NCI-H1105 (cell line): ENCODE measurements at places on chromosomes 4 and X.

DNA sequence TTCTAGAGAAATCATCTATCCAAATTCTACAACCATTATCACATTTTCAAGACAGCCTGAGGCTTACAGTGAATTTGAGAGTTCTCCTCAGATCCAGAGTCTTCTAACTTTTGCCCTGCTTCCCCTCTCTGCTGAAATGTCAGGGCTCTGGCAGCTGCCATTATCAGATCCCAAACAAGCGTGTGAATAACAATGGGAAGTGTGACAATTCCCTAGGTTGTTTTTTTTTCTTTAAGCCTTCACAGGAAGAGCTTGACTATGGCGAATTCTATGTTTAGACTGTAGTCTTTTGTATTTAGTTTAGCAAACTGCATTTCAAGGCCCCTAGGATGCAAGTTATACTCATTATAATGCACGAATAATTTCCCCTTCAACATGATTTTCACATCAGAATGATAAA lies 61.3 kb upstream of the KDR start:
- no peak for DNase-seq

- DNase-seq, result no peak
Observed at GRCh38 chrX:118347131-118347530, 1.2 kb downstream of the WDR44 start.

DNA sequence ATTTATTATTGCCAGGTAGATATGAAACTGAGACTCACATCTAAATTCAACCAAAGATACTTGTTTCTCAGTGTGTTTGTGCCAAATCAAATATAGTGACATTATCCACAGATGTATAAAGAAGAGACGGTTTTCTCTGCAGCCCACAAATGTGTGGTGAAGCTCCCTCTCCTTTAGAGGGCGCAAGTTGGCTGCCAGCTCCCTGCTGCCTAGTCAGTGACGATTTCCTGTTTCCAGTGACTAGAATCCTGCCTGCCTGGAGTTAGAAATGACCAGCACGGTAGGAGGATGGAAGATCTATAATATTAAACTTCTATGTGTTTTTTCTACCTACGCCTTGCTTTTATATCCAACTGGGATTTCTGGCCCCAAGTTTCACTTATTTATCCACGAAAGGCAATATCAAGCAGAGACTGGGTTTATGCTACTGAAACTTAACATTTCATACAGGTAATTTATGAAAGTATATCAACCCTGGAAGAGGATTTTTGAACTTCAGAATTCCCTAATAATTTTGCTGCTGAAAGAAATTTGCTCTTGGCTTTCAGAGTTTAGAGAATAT lies 1793.7 kb upstream of the TENM3 start:
- peak; percentile 18 for DNase-seq

GRCh38 chrX:1609311-1609710 lies 5.5 kb upstream of the ASMT start:
- no peak for DNase-seq

GRCh38 chr4:11430536-11430935 lies 1.8 kb upstream of the HS3ST1 start:
- no peak for DNase-seq

DNA sequence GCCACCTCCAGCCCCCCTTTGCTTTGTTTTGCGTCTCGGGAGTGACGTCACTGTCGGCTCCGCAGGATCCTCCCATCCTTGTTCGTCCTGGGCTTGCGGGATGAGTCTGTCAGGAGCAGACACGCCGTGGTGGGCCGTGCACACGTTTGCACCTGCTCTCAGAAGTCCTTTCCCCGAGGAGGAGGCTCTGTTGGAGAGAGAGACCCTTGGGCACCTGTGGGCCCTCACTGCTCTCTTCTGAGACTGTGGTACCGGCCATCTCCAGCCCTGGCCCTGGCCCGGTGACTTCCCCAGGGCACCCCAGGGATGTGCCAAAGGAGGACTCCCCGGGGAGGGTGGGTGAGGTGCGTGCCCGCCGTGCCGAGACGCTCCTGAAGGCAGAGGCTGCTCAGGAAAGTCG lies 76.1 kb upstream of the PPP2R3B start:
- DNase-seq, result no peak

GRCh38 chr4:46979283-46979682 lies 14.1 kb downstream of the GABRA4 start:
- DNase-seq, result no peak

DNA sequence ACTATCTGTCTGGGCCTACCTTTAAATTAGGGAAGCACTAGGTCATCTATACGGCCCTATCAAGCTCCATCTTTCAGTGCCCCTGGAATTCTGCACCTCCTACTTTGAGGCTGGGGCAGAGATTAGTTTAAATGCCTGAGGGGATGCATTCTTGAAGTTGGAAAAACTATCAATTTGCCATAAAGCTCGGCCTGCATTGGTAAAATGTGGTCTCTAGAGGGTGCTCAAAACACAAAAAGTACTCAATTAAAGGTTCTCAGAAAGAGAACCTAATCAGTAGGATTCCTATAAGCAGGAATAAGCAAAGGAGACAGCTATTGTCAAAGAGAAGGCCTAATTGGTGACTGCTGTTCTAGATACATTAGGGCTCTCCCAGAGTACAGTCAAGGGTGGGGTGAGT lies 111.7 kb downstream of the AMER1 start:
- no peak for DNase-seq

- DNase-seq, result no peak
Observed at GRCh38 chr4:174457468-174457867, 64.8 kb downstream of the HPGD start.

GRCh38 chr4:20676501-20677197 lies 23.6 kb upstream of the PACRGL start:
- DNase-seq, result no peak

- DNase-seq, result no peak
Observed at GRCh38 chrX:13652287-13652793, 601 bp upstream of the TCEANC start.

GRCh38 chr4:5776510-5776909 lies 65.5 kb downstream of the EVC start:
- DNase-seq, result no peak

DNA sequence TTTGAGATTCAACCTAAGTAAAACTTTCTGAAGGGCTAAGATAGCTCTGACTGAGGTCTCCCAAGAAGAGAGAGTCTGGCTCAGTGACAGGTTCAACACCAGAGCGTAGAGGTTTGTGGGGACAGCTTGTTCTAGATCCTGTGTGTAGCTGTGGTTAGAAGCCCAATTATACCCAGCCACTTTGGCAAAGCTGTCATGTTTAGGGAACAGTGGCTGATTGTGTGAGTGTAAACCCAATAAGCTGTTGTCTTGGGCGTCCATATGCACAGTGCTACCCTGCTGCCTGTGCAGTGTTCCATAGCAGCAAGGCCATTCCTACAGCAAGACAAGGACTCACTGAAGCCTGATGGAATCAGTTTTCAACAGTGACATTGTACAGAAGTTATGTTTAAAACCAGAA lies 11.2 kb upstream of the SCRG1 start:
- no peak for DNase-seq

DNA sequence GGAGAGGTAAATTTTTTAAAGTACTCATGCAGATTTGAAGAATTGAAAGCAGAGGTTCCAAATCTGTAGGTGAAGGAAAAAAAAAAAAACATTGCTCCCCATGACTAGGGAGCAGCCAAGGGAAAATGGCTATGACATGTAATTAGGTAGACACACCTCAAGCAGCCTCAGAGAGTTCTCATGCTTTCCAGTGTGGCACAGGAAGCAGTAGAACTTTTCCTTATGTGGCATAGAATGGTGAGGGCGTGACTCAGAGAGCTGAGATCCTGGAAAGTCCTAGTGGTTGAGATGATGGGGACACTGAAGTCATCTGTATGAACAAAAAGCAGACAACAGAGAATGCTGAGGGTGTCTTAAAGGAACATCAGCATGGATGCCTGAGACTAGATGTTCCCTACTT lies 148.6 kb upstream of the NWD2 start:
- no peak for DNase-seq

GRCh38 chr4:80112236-80112635 lies 39.2 kb upstream of the ANTXR2 start:
- no peak for DNase-seq

- DNase-seq, result no peak
Observed at GRCh38 chr4:36919721-36920120, 324.8 kb upstream of the NWD2 start.

- no peak for DNase-seq
Observed at GRCh38 chrX:134580907-134581306, 77.4 kb downstream of the PLAC1 start.

GRCh38 chrX:318739-319578 lies at the start of gene GTPBP6:
TSS of gene GTPBP6 (minus strand) at chrX:318796. CDS start at chrX:318787, 9 bp downstream.
- DNase-seq, result no peak

GRCh38 chr4:24630937-24631336 lies 46.6 kb upstream of the DHX15 start:
- no peak for DNase-seq

DNA sequence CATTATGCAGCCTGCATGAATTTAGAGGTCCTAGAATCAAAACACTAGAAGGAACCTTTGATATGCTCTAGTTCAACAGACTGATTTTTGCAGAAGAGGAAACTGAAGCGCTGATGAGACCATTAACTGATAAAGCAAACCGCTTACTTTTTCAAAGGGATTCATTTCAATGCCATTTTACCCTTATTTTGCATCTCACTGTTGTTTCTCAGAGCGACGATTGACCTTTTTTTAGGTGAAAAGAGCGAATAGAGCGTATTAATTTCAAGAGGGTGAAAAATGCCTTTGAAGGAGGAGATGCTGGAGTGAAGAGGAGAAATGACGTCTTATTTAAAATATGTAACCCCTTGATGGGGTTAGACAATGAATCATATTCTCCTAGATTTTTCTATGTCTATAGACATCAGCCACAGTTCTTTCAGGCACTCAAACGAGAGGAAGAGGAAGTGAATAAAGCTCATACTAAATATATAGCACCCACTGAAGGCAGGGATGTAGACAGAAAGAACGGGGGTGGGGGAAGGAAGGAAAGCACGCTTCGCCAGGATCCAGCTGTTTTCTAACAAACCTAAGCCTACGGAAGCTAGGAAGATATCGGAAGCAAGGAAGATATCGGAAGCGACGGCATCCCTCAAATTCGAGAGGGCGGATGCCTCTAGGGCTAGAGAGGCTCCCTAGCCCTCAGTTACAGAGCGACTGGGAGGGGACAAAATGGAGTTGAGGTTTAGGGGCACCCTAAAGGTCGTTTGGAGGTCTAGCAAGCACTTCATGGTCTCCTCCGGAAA lies 848 bp downstream of the ACSL4 start:
- DNase-seq, result no peak

DNA sequence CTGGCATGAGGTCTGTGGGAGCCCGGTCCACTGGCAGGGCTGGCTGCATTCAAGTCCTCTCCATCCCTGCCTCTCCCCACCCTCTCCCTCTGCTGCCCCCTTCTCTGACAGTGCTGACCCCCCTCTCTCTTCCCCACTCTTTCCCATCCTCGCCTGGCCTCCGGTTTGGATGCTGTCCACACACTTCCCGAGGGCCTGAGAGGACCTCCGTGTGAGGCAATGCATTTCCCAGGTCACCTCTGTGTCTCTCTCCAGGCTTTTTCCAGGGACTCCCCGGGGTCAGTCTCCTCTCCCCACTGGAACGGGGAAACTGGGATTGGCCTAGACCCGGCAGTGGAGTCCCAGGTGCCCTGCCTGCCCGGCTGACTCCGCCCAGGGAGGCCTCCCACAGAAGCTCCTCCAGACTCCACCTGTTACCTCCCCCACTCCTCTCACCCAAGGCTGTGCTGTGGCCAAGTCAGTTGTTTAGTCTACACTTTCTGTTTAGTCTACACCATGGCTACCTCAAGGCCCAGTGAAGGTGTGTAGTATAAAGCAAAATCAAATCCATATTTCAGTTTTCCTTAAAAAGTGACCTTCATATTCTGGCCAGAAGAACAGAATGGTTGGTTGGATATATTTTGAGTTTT lies 146.8 kb downstream of the PTTG2 start:
- no peak for DNase-seq

GRCh38 chr4:168924667-168925066 lies 85.4 kb downstream of the CBR4 start:
- DNase-seq, result no peak
